NCI-H1092 (cell line): ENCODE measurements at places on chromosomes 4 and X.

DNA sequence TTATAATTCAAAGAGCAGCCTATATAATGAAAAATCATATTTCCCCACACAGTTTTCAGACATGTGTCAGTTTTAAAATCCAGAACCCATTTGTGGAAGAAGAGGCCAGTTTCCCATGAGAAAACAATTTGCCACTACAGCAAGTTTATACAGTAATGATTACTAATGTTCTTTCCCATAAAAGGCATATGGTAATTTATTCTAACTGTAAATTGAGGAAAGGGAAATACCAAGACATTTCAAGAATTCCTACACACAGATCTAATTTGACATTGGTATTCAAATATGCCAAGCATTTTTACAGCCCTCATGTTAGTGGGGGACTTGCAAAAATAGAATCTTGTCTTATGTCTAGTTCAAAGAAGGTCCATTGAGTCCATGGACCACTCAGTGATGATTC lies 1368.6 kb downstream of the FSTL5 start:
- DNase-seq: no peak

DNA sequence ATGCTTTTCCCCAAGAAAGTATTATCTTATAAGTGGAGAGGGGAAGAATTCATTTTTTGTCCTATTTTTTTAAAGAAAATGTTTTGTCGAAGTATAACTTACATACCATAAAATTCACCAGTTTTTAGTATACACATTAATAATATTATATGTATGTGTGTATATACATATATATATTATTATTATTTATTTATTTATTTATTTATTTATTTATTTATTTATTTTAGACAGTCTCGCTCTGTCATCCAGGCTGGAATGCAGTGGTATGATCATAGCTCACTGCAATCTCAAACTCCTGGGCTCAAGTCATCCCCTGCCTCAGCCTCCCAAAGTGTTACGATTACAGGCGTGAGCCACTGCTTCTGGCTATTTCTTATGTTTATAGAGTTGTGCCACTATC lies 334.1 kb downstream of the ZNF674 start:
- DNase-seq: no peak

DNA sequence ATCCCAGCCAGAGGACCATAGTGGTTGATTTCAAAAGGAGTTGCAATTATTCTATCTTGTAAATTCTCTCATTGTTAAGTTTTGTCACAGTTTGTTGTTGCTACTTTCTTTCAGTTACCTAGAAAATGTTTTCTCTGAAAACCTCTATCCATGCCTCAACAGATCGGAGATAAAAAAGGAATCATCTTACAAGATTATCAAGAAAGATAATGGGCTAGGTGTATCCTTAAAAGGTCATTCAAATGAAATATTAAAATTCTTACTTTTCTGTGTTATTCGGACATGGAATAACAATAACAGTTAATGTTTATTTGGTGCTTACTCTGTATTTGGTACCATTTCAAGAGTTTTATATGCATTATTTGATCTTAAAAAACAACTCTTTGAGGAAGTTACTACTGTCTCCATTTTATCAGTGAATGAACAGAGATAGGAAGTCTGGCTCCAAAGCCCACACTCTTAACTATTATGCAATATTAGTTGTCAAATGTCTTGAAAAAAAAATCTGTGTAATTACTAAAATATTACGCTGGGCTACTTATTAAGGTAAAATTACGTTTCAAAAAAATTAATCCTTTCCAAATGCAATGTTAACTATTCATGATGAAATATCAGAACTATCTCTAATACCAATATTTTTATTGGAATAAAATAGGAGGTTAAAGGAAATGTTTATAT lies 97.5 kb downstream of the SNCA start:
- DNase-seq: no peak

DNA sequence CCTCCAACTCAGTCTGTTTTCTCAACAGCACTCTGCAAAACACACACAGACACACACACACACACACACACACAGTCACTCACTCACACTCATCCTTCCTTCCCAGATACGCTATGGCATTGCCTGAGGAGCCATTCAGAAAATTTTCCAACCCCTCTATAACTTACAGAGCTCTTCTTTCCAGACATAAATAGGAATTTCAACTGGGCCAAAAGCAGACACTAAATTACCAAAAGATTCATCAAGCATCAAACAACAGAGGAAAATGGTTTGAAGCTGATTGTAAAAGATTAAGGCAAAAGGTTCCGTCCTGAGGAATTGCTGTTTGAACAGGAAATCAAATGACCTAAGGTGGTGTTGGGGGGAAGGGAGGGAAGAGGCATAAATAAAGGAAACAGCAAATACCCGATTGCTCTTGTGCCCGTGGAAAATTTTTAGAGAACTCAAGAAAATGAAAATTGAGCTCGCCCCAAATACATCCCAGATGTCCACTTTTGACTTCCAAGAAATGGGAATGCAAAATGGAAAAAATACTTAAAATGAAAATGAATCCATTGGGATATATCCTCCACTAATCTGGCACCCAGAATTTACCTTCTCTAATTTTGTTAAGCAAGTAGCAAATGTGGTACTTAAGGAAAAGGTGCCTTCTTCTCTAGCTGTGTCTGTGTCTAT lies 183.6 kb downstream of the QDPR start:
- no peak for DNase-seq

- no peak for DNase-seq
Measured at GRCh38 chrX:63959975-63960374, 175.0 kb upstream of the ARHGEF9 start.

GRCh38 chr4:73308286-73308685 lies 49.7 kb upstream of the ANKRD17 start:
- no peak for DNase-seq

- no peak for DNase-seq
Measured at GRCh38 chrX:2371026-2371711, 129.6 kb downstream of the DHRSX start.

GRCh38 chr4:184784628-184785257 lies 41.0 kb downstream of the ACSL1 start:
- DNase-seq: no peak
